ENCODE measurements at places on chromosomes 5 and 9.

DNA sequence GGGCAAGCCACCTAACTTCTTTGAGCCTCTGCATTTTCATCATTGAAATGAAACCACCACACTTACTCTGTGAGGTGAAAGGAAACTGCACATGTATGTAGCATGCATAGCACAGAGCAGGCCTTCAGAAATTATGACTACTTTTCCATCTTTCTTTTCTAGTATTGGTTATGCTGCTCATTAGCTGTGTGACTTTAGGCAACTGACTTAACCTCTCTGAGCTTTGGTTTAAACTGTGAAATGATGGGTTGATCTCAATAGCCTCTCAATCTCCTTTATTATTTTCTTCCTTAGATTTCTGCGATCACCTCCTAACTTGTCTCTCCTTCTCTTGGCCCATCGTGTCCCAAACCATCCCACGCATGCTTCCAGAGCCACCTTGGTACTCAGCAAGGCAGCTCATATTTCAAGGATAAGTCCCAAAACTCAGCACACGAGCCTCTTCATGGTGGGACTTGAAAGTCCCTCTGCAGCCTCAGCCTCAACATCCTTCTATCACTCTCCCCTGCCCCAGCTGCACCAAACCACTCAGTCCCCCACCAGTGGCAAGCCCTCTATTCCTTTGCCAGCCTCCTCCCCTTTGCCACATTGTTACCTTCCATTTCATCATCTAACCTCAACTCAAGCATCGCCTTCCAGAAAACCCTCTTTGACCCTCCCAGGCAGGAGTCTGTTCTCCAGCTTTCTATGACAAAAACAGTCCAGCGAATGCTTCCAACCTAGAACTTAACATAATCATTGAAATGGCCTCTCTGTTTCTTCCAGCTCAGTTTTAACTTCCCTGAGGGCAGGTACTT lies 60.3 kb upstream of the DNAH5 start:
- no peak for DNase-seq

GRCh38 chr9:12065050-12065449 lies 628.1 kb upstream of the TYRP1 start:
- DNase-seq: no peak

DNA sequence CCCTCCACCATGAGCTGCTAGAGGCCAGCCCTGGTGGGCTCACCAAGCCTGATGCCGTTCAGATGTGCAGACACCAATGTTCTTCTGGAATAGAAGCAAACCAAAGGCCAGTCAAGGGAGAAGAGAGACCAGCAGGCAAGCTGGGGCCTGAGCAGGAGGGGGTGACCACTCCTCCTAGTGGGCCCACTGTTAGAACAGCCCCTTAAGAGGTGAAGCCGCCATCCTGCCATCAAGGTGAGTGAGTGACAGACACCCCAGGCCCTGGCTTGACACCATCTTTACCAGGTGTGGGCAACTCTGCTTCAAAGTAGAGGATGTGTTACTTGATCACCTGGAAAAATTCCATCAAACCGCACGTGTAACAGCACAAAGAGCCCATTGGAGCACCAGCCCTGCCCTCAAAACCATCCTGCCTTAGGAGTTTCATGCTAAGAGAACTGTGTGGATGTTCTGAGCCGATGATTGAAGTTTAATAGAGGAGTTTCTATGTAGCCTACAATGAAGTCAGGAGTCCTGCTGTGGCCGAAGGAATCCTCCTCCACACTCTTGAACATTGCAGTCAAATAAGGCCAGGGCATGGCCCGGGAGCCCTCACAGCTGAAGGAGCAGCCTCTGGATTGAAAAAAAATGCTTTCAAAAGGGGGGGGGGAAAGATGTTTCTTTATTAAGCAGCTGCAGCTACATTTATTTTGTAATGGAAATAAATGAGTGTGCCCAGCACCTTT lies 20.8 kb downstream of the AMBP start:
- no peak for DNase-seq

DNA sequence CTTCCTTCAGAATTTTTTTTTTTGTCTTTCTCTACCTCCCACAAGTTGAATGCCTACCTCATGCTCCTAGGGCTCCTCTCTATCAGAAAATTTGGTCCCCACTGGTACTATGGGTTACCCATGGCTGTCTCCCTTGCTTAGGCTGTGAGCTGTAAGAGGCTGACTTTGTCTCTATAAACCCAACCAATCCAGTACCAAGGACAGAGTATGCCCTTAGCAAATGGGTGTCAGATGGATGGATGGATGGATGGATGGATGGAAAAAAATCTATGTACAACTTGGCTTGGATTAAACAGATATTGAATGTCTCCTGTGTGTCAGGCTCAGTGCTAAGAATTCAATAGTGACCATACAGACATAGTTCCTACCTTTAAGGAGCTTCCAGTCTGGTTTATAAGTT lies 398.2 kb upstream of the TRPC7 start:
- no peak for DNase-seq

DNA sequence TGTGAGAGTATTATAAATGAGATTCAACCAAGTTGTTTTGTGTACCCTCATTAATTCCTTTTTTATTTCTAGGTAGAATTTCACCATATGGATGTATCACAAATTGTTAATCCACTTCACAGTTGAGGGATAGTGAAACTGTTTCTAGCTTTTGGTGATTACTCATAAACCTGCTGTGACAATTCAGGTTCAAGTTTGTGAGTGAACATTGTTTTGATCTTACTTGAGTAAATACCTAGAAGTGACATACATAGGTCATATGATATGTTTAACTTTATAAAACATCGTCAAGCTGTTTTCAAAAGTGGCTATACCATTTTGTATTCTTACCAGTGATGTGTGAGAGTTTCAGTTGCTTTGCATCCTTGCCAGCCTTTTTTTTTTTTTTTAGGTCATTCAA lies 112.9 kb downstream of the CAMK4 start:
- no peak for DNase-seq

All from hematopoietic multipotent progenitor cell treated with erythropoietin and hydrocortisone succinate and interleukin-3 and kit ligand, for 17 days (in vitro differentiated cells).